ENCODE measurements at places on chromosomes 6 and 20.

GRCh38 chr6:131377112-131377705 is 195.8 kb upstream of the ARG1 start:
- DNase-seq, result no peak

DNA sequence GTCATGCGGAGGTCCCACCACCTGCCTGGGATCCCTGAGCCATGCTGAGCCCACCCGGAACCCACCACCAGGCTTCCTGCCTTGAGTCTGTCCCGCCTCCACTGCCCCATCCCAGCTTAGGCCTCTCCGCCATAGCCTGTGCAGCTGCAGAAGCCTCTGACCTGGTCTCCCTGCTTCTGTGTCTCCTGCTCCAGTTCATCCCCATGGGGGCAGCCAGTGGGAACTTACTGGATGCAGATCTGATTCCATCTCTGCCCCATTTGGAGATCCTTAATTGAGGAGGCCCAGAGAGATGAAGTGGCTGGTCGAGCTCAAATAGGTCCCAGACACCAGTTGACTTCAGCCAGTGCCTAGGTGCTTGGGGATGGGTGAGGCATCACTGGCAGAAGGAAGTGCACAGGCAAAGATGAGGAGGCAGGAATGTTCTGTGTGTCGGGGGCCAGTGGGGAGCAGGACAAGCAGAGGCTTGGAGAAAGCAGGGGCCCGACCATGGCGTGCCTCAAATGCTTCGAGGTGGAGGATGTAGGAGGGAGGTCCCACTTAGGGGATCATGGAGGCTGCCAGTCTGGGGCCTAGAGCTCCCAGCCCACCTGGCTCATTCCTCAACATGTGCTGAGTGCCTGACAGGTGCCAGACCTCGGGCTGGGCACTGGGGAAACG is 112.8 kb downstream of the TOX2 start:
- DNase-seq, result no peak

DNA sequence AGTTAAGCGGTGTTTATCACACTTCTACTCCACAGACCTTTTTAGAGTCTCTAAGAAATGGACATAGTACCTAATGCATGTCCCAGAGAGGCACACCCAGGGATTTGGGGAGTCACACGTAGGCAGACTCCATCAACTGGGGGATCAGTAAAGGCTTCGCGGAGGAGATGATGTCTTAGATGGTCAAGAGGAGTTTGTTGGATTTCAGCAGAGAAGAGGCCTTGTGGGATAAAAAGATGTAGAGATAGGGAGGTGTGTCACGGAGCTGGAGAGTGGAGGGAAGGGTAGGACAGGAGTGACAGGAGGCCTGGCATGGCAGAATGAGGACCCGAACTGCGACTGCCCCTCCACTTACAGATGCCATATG is 9.1 kb downstream of the DYNLRB1 start:
- no peak for DNase-seq

- DNase-seq, result no peak
Measured at GRCh38 chr6:158752613-158753012, 66.6 kb downstream of the EZR start.

- DNase-seq, result no peak
Measured at GRCh38 chr6:26175428-26176181, 88.4 kb downstream of the HFE start.

- DNase-seq, result no peak
Measured at GRCh38 chr20:53439616-53440015, 154.0 kb downstream of the ZNF217 start.

GRCh38 chr20:4158466-4159050 is 143.2 kb upstream of the RNF24 start:
- no peak for DNase-seq

GRCh38 chr20:41686961-41687360 is 68.8 kb upstream of the CHD6 start:
- no peak for DNase-seq

DNA sequence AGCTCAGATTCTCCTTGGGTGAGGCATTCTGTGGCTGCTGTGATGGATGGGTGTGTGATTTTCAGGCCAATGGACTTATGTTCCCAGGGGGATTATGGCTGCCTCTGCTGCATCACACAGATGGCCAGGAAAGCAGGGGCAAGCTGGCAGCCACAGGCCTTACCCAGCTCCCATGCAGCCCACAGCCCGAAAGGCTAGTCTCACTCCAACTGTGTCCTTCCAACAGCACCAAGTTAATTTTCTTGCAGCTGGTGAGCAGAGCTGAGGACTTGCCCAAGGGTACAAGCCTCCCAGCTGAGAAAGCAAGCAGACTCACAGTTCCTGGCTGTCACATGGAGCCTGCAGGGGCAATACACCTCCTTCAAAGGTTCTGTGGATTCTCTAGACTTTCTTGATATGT is 155.2 kb upstream of the KHDRBS2 start:
- DNase-seq, result no peak

GRCh38 chr6:167137881-167138280 is 15.0 kb downstream of the CCR6 start:
- DNase-seq, result no peak

- no peak for DNase-seq
Measured at GRCh38 chr6:48757661-48758060, 646.7 kb upstream of the PTCHD4 start.

DNA sequence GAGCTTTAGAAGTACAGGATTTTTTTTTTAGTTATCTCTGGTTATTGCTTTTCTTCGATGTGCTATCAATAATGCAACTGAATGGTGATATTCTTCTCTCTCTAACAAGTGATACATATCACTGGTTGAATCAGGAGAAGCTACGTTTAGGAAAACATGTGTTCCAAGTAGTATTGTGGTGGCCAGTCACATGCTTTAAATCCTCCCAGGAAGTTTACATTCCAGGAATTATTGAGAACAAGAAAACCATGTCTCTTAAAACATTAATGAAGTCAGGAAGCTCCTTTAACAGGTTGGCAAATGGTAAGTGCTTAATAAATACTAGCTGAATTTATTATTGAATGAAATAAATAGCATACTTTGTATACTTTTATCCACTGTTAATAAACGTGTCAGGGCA is 371.1 kb downstream of the BCKDHB start:
- DNase-seq, result no peak

- no peak for DNase-seq
Measured at GRCh38 chr20:45857882-45858216, 435 bp downstream of the ZSWIM3 start.

DNA sequence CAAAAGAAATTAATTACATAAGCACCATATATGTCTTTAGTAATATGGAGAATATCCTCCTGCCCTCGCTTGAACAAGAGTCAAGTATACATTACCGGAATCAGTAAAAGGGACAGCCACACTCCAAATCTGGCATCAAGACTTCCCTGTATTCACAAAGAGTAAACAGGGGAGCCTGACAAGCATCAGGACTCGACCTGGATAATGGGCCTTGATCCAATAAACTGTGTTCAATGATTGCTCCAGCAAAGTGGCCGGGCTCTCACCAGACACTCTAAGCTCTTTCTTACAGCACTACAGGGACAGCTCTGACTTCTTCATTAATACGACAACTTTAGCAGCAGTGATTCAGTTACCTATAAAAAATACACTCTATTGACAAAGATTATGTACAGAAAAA is 307.9 kb upstream of the POU3F2 start:
- DNase-seq, result no peak

DNA sequence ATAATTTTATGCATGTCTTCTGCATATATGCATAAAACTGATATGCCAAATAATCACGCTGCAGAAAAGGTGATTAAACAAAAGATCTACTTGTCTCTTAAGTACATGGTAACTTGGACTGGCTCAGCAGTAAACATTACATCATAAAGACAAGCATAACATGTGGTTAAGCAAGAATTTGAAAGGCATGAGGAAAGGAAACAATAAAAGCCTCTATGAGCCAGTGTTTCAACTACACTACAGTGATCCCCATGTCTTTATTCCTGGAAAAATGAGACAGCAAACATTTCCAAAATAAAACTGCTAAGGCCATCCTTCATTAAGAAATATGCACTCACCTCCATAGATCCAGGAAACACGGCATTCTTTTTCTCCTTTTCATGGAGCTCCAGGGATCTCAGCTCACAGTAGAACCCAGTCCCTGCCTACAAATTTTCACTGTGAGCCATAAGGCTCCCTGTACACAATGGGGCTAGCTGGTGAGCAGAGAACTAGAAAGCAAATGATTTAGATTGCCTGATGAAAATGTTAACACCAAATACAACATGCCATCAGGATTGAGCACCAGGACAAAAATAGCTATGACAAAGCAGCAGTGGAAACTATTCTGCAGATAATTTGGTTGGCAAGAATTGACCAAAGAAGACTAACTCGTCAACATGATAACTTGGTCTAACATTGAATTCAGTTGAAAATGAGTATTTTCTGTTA is 156.1 kb downstream of the COL21A1 start:
- DNase-seq, result no peak

DNA sequence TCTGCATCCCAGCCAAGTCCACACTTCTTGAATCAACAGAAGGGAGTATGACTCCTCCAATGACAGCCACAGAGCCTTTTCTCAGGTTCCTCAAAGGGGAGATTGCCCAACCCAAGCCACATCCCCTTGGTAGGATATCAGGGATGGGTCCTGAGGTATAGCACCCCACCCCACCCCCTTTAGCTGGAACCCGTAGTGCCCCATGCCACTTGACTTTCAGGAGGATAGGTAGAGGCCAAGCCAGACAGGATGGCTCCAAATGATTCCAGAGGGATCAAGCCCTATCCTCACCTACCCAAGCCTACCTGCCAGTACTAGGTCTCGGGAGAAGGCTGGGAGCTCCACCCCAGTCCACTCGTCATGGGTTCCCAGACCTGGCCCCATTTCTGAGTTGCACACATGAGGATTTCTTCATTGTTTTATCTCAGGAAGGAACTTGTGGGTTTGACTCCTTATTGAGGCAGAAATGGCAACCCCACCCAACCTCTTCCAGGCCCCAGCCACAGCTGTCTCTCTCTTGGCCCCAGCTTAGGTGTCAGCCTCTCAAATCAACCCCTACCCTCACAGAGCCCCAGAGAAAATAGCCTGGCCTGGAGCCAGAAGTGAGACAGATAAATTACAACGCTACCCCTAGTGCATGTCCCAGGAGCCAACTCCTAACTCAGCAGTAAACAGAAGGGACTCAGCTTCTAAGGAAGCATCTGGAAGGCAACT is 3.6 kb downstream of the CCND3 start:
- DNase-seq, result no peak

DNA sequence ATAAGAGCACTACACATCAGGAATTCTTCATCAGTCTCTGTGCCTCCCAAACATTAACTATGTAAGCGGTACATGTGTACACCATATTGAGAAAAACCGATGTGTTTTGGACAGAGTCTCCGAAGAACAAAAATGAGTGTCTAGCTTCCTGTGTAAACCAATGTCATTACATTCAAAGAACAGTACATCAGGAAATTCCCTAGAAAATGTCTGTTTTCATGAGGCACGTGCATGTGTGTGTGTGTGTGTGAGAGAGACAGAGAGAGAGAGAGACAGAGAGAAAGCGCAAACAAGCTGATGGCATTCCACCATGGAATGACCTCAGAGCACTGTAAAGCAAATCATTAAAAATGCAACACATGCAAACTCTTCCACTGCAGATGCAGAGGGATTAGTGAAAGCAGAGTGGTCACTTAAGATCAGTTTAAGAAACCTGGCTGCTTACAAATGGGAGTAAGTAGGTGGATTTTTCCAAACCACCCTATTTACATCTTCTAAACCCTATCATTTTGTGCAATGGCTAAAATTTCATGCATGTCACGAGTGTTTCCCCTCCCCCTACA is 133.9 kb downstream of the HIVEP2 start:
- DNase-seq, result no peak

DNA sequence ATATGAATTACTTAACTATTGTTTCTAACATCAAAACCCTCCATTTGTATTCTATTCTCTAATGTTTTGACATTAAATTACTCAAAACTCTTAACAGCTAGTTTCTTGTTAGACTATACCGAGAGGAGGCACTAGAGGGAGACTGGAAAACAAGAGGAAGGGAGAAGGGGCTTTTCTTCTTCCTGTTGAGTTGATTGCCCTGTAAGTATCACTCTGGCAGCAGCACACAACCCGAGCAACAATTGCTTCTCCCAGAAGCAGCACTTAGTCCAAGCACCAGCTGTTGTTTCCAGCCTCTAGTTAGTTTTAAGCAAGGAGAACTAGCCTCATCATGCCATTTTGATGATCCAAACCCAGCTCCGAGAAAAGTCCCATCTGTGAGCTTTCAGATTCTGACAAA is 603.8 kb downstream of the PRKN start:
- no peak for DNase-seq

GRCh38 chr20:35776513-35777101 is 4.8 kb downstream of the PHF20 start:
- no peak for DNase-seq

DNA sequence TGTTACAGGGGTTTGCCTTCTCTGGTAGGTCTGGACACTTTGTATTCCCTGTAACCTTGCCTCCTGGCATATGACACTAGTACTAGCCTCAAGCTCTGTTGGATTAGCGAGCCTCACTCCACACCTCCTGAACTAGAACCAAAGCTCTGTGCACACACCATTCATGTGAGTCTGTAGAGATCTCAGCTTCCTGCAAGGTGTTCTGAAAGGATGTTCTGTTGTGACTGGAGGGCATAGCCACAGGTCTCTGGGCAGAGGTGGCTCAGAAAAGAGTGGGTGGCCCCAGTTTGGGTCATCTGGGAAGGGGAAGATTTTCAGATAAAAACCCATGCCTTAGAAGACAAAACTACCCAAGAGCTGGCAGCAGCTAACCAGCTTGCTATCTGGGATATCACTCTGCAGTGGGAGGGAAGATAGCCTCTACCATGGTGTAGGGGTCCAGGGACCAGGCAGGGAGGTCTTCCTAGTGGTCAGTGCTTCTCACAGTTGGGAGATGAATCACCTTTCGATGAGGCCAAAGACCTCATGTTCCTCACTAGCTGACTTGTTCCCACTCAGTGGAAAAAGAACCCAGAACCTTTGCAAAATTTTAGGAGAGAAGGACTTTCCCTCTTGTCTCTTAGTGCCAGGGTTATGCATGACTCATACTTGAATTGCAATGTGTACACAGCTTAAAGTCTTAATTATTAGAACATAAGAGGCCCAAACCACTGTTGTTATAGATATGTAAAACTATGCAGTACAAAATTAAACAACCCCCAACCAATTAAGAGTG is 41.4 kb downstream of the HLA-F start:
- no peak for DNase-seq

GRCh38 chr6:3016473-3017280 is 17.0 kb downstream of the NQO2 start:
- DNase-seq, result no peak

DNA sequence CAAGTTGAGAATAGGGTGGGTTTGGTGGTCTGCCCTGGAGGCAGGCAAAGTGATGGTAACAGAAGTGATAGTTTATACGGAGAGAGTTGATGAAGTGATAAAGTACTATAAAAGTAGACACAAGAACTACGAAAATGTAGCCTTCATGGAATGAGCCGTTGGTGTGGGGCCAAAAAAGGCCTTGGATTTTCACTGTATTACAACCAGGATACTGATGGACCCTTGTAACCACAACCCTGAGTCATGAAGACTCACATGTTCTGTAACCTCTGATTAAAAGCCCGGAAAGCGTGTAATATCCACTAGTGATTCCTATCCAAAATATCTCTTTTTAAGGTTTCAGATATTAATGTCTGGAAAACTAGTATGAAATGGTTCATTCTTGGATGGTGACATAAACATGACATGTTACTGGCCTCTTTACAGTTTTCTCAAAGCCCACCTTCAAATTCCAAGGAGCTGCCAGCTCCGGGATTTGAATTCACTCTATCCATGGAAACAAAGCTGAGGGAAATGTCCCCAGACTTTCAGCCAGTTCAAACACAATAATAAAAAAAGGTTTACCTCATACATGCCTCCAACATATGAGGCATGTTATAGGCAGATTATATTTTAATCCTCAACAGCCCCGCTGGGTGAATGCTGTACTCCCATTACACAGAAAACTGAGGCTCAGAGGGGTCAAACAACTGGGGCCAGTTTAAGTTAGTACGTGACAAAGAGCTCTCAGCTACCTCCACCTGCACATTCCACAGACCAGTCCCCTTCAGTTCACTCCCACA is 55.4 kb downstream of the MRPL14 start:
- no peak for DNase-seq

Measured in stimulated activated CD8-positive, alpha-beta memory T cell treated with anti-CD3 and anti-CD28 coated beads, Interleukin-4, amount 100 ng/mL, for 4 hours (primary cell).